SHP77 (cell line): ENCODE measurements at places on chromosomes 7 and 10.

- no peak for DNase-seq
Measured at GRCh38 chr7:66163186-66163610, 41.9 kb upstream of the TPST1 start.

DNA sequence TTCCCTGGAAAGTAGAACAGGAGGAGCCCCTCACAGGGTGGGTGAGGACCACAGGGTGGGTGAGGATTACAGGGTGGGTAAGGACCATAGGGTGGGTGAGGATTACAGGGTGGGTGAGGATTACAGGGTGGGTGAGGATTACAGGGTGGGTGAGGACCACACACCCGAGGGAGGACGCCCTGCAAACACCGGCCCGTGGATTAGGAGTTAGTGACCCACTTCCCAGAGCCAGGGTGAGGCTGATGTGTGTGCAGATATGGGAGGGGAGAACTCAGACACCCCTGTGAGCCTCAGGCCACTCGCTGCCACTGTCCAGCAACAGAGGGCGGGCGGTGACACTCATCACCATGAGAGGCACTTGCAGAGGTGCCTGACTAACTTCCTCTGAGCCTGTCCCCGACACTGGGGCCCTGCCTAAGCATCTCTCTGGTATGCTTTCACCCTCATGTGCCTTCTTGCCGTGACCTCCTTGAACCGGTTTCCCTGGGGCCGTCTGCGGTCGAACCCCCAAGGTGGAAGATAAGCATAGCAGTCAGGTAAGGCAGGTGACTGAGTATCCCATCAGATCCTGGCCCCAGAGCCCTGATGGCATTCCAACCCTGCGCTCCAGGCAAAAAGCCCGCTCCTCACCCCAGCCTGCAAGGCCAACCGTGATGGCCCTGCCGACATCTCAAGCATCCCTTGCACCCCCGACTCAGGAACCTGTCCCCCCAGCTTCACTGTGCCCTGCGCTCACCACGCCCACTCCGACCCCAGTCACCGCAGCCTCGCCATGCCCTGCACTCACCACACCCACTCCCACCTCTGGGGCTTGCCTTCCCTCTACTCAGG, 74.1 kb downstream of the FAM53B start:
- DNase-seq = no peak

DNA sequence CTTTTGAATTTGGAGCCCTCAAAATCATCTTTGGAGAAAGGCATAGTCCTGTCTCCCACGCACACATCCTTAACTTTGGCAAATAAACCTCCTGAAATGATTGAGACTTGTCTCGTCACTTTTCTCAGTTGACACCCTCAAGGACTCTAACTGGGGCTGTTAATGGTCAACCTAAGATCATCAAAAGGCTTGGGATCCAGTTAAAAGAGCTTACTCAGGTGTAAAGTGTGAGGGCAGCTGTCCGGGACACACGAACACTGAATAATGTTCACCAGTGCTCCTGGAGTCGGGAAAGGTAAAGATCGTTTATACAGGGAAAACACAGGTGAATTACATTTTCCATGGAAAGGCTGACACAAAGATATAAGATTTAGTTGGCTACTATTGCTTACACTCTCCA, 84.7 kb downstream of the PAXIP1 start:
- no peak for DNase-seq

GRCh38 chr7:43077732-43078391, 34.6 kb upstream of the HECW1 start:
- DNase-seq = peak; percentile 22

- DNase-seq = no peak
Measured at GRCh38 chr7:139183878-139184338, 47.1 kb upstream of the UBN2 start.

DNA sequence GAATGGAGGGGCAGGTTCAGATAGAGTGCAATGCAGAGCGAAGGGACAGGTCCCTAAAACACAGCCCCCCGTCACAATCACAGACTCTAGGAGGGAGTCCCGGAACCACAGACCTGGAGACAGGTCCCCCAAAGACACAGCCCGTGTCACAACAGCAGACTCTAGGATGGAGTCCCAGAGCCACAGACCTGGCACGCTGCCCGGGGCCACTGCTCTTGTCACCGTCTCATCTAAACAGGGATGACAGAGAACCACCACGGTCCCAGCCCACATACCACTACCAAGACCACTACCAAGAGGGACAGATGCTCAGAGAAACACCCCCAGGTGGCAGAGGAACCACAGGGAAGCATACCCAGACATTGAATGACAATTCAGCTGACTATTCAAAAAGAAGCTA, 183.9 kb downstream of the TCERG1L start:
- DNase-seq = no peak

DNA sequence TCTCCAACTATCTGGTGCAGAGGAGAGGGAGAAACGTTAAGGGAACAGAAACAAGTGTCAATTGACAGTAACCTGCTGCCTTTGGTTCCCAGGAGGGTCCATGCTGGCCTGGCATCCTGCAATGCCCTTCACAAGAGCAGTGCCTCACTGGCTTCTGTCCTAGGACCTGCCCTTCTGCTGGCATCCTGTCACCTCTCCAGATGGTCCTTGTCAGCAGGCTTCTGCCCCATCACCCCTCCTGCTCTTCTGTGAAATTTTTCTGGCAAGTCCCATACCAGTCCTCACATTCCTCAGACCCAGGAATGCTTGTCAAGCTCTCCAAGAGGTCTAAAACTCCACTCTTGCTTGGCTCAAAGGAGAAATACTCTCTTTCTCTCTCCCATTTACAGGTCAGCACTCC, 34.2 kb downstream of the C10orf67 start:
- no peak for DNase-seq

GRCh38 chr7:85750454-85750949, 563.6 kb upstream of the SEMA3D start:
- DNase-seq = peak; percentile 56

DNA sequence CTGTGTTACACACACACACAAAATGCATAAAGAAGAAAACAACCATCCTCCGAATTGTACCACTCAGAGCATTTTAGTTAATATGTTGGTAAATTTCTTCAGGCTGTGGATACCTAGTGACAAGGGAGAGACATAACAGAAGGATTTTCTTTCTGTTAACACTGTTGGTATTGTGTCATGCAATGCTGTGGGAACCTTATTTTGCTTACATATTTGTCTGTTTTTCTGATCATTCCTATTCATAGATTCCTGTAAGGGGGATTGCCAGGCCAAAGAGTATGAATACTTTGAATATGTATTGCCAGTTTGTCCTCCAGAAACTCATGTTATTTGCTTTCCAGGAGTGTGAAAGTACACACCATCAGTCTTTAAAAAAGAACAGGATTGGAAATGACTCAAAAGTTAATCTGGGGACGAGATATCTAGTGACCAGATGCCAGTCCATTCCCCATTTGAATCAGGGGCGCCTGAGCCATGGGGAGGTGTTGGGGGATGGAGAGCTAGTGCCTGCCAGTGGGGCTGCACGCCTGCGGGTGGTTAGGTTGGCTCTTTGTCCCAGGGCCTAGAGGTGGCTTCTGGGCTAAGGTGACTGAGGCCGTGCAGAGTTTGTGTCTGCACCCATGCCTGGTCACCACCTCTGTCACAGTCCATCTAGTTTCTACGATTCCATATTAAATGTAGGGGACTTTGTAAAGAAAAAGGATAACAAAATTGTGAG, 142.0 kb downstream of the PTPN20 start:
- DNase-seq = no peak

DNA sequence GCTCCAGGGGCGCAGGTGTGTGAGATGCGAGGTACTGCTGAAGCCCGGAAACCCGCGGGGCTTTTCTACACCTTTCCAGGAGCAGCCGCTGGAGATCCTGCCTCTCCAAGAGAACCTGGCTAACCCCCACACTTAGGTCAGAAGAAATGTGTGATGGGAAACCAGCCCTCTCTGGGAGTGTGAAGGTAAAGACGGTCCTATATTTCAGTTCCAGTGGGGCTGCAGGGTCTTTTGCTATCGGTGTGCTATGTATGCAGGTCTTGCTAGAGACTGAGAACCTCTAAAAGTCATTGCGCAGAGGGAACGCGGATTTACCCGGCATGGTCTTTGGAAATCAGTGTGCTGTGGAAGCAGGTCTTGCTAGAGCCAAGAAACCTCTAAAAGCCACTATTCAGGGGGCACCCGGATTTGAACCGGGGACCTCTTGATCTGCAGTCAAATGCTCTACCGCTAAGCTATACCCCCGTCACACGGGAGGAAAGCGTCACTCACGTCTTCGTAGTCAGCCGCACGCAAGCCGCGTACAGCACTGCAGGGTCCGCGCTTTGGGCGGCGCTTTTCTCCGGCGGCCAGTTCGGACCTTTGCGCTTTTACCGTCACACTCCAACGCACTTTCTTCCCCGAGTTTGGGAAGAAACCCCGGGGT, 46.0 kb downstream of the ZNF777 start:
- DNase-seq = no peak

- no peak for DNase-seq
Measured at GRCh38 chr10:69123306-69123746, 652 bp upstream of the VPS26A start.

GRCh38 chr7:149253665-149254064, 8.3 kb upstream of the ZNF783 start:
- DNase-seq = no peak

DNA sequence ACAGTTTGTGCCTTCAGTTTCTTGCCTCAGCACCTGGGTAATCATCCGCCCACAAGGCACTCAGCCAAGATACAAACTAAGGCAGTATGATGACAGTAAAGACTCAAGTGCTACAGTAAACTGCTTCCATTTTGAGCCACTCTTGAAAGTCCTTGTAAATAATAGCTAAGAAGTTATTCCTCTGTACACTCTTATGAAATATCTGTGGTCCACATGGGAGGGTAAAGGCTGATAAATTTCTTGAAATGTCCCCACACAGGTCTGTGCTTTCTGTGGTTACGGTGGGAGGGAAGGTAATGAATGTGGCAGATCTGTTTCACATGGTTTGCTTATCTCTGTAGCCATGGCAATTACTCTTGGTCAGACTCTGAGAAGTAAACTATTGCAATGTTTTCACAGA, 551.0 kb upstream of the ZWINT start:
- DNase-seq = no peak

DNA sequence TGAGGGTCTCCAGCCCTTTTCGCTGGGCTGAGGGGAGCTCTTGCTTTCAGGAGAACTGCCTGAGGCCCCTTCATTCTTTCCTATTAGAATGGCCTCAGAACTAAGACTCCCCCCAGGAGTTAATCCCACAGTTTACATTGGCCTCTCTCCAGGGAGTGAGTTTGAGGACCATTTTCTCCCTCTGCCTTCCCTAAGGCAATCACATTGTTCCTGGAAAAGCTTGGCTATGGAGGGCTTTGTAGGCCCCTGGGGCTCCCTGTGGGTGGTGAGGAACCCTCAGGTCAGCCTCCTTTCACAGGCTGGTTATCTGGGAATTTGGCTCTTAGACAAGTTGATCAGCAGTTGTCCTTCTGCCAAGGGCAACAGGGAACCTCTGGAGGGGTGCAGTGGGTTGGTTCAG, 343.7 kb downstream of the RPS24 start:
- DNase-seq = no peak

DNA sequence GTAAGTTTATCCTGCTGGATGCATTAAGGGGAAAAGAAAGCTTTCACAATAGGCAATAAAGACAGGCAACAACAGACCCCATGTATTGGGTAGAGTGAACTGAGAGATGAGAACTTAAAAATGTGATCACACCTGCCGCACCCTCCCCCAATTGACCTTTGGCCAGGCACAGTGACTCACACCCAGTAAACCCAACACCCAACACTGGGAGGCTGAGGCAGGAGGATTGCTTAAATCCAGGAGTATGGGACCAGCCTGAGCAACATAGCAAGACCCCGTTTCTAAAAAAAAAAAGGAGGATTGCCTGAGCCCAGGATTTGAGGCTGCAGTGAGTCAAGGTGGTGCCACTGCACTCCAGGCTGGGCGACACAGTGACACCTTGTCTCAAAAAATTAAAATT, 86.9 kb downstream of the MPP7 start:
- no peak for DNase-seq

DNA sequence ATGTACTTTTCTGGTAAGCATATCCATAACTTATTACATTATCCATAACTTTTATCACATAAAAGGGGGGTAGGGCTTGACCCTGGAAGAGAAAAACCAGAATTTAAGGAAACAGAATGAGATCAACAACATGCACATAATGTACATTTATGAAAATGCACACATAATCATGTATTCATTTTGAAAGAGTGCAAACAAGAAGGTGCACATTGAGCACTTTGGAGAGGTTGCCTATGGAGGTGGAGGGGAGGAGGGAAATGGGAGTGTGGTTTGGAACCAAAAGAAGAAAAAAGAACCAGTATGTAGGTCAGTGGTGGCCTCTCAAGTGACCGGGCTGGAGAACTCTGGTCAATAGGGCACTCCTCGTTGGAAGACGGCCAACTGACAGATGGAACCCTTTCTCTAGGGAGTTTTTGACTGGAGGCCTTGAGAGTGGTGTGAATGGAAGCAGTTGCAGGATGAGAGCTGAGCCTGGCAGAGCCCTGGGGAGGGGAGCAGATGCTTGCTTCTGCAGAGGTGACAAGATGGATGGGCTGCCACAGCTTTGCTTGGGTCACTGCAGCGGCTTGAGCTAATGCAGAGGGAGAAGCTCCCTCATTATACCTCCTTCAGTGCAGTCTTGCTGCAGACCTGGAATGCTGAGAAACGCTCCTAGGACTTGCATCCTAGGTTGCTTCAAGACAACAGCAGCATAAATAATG, 192.7 kb downstream of the SEC23IP start:
- no peak for DNase-seq

- DNase-seq = no peak
Measured at GRCh38 chr10:124039483-124040013, 53.9 kb downstream of the CHST15 start.

- no peak for DNase-seq
Measured at GRCh38 chr7:89826557-89826956, 327.7 kb upstream of the STEAP1 start.

DNA sequence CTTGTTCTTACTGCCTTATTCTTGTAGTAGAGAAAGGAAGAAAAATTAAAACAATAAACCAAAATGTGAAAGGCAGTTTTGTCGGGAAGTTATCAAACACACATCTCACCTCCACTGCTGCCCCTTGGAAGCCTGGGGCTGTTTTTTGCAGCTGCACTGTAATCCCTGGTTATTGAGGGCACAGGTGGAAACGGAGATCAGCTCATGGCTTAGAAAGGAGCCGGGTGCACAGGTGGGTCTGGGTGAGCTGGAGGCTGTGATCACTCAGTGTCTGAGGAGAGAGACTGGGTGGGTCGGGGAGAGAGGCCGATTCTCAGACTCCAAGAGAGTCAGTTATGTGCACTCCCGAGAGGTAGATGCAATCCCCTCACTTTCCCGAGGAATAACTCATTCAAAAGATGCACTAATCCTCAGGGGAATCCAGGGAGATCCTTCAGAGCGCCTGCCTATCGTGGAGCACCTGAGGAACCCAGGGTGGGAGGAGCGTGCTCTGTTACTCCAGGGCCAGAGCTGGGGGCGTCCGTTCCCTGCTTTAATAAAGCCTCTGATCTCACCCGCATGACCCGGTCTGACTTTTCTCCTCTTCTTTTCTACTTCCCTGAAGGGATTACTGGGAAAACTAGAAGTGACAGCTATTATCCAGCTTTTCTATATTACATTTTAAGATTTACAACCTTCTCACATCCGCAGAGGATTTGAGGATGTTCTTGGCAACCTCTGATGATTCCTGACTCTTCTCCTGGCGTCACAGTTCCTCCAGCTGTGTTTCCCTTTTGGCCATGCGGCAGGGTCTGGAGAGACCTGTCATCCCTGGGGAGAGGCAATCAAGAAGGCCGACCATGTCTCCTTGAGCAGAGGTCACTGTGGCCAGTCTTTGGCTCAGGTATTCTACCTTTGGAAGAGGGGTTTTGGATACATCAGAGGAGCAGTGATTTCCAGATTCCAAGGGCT, 82.1 kb downstream of the CAMK1D start:
- DNase-seq = no peak

- DNase-seq = no peak
Measured at GRCh38 chr7:142389544-142389943, 131.7 kb upstream of the PRSS58 start.

GRCh38 chr10:102398172-102399020, 2.9 kb downstream of the NFKB2 start:
- DNase-seq = no peak
